ENCODE measurements at places on chromosomes 13 and 19. TPM values are rescaled to one million over a fixed set of nuclear protein-coding genes. Genes with fewer than 3 reads are reported as not detected.

The ZNF304 gene
- 13.5 TPM for total RNA-seq

- peaks cover 2% of the 10 kb centered on the region for H3K4me1 ChIP-seq
- H3K27me3 ChIP-seq: no peaks in the 10 kb centered on the region
- DNase-seq: no peak
Observed at GRCh38 chr13:59755632-59756290, 408.0 kb downstream of the DIAPH3 start.

DNA sequence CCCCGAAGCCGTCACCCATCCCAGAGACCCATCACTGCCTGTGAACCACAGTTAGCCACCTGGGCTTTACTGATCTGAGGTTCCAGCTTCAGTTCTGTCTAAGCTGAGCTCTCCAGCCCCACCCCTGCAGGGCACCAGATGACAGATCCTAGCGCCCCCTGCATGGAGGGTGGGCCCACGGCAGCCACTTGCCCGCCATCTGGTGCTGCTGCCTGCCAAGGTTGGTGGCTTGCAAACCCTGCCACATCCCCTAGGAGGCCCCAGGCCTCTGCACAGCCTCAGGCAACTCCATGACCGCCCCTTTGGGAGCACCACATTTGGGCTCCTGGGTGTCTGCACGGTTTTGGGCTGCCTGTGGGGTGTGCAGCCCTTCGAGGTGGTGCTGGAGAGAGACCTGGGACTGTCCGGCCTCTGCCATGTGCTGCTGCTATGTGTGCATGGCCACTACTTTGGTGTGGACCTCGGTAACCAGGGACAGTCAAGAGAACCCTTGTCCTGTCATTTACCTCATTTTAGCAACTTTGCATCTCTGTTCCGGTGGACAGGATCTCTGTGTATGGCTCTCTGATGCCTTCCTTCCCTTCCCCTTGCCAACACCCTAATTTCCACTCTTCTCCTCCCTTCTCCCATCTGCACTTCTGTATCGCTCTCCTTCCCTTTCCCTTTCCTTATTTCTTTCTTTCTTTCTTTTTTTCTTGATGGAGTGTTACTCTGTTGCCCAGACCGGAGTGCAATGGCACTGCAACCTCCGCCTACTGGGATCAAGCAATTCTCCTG lies 17.4 kb upstream of the SDHAF1 start:
- no peaks in the 10 kb centered on the region for H3K36me3 ChIP-seq
- no peak for DNase-seq
- no peak overlapping the region for H3K27ac ChIP-seq

The ZSCAN4 gene
- total RNA-seq: not detected

The CD209 gene
- total RNA-seq: 2.5 TPM

GRCh38 chr13:36870050-36870692 lies 49.9 kb downstream of the SMAD9 start:
- H3K4me1 ChIP-seq: peaks cover 4% of the 10 kb centered on the region
- H3K36me3 ChIP-seq: peaks cover 10% of the 10 kb centered on the region
- no peak overlapping the region for H3K27ac ChIP-seq

The PROZ gene
- total RNA-seq: not detected

The NDUFB7 gene
- 310 TPM for total RNA-seq

The ZNF497 gene
- total RNA-seq: 3.7 TPM

The ZNF534 gene
- total RNA-seq: 0.72 TPM

GRCh38 chr19:11465600-11465999 lies 15.2 kb downstream of the ELAVL3 start:
- H3K4me3 ChIP-seq: no peak overlapping the region
- no peaks in the 10 kb centered on the region for H3K27me3 ChIP-seq
- no peak for DNase-seq

The ZNF99 gene
- total RNA-seq: 0.50 TPM

The PEX11G gene
- total RNA-seq: 1.7 TPM

GRCh38 chr13:53041968-53042516 lies 13.4 kb downstream of the OLFM4 start:
- H3K27me3 ChIP-seq: no peaks in the 10 kb centered on the region
- H3K27ac ChIP-seq: no peak overlapping the region
- no peaks in the 10 kb centered on the region for H3K36me3 ChIP-seq
- no peak overlapping the region for H3K4me3 ChIP-seq
- H3K4me1 ChIP-seq: no peaks in the 10 kb centered on the region

The POGLUT2 gene
- 17.6 TPM for total RNA-seq

GRCh38 chr13:52195401-52195837 lies 36.0 kb upstream of the NEK3 start:
- peaks cover under 1% of the 10 kb centered on the region for H3K36me3 ChIP-seq
- H3K27ac ChIP-seq: no peak overlapping the region
- peak; percentile 28 for DNase-seq
- H3K4me1 ChIP-seq: peaks cover 8% of the 10 kb centered on the region
- H3K27me3 ChIP-seq: no peaks in the 10 kb centered on the region

GRCh38 chr13:62038214-62038613 lies 622.6 kb upstream of the PCDH20 start:
- no peaks in the 10 kb centered on the region for H3K27me3 ChIP-seq
- no peaks in the 10 kb centered on the region for H3K36me3 ChIP-seq
- DNase-seq: no peak
- no peak overlapping the region for H3K27ac ChIP-seq

DNA sequence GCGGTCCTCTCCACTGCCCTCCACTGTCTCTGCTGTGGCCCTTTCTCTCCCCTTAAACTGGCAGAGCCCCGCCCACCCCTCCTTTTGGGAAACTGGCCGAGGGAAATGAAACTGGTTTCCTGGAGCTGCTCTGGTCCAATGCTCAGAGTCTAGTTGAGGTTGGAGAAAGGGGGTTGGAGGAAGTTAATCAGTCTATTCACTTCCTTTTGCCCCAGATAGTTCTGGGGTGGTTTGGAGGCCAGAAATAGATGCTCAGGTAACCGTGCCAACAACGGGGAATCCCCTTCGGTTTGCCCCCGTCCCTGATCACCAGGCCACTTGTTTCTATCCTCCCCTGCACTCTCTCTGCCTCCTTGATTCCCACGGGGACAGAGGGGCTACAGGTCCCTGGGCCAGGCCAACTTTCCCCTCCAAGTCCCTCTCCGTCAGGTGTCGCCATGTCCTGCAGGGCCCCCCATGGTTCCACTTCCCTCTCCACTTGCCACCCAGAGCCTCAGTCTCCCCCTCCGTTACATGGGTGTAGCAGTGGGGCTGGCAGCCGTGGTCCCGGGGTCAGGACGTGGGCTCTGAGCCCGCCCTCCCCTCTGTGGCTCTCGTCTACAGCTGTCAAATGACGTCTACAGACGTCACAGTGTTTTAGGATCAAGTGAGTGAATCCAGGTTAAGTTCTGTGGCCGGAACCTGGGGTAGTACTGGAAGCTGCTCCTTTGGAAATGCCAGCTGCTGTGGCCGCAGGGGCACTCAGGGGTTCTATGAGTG lies at the start of gene IL4I1:
TSS of gene IL4I1 (minus strand) at position 25 of the 759 bp plus-strand sequence. CDS start 727 bp downstream, outside the sequence.
- no peaks in the 10 kb centered on the region for H3K36me3 ChIP-seq
- DNase-seq: no peak
- H3K4me3 ChIP-seq: no peak within 1 kb of the TSS
- H3K27me3 ChIP-seq: no peaks in the 10 kb centered on the region

The CGB1 gene
- total RNA-seq: not detected

The AMER2 gene
- total RNA-seq: 81.6 TPM

The CATSPERD gene
- 3.6 TPM for total RNA-seq

DNA sequence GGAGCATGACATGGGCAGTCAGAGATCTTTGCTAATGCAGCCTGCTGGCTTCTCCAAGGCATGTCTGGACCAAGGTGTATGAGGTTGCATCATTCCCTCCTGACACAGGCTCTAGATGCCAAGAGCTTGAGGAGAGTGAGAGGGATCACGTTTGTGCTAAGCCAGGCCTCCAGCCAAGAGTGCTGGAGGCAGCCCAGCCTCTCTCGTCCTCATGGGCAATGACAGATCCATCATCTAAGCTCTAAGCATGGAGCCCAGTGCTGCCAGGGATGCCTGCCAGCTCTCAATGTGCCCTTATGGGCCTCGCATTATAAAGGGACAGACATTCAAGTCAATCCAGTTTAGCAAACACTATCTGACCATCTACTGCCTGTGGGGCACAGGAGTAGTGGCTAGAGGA lies 136.3 kb upstream of the VSTM2B start:
- no peaks in the 10 kb centered on the region for H3K36me3 ChIP-seq
- no peak for DNase-seq
- H3K4me1 ChIP-seq: peaks cover 22% of the 10 kb centered on the region
- no peak overlapping the region for H3K4me3 ChIP-seq
- no peaks in the 10 kb centered on the region for H3K27me3 ChIP-seq
- H3K27ac ChIP-seq: no peak overlapping the region

GRCh38 chr13:113491418-113491883 lies 940 bp upstream of the DCUN1D2 start:
- no peaks in the 10 kb centered on the region for H3K27me3 ChIP-seq
- peak overlapping the region; percentile 59 for H3K27ac ChIP-seq
- no peak for DNase-seq
- H3K36me3 ChIP-seq: peaks cover 13% of the 10 kb centered on the region
- peaks cover 31% of the 10 kb centered on the region for H3K4me1 ChIP-seq
- peak overlapping the region; percentile 65 for H3K4me3 ChIP-seq

Measured in spinal cord (tissue), 10 donors.